ENCODE measurements at places on chromosomes 16 and 17. TPM values are rescaled to one million over a fixed set of nuclear protein-coding genes. Genes with fewer than 3 reads are reported as not detected.

Gene CALB2
- total RNA-seq: not detected

Gene PABPN1L
- total RNA-seq: not detected

Gene TEX14
- total RNA-seq: not detected

Gene CIBAR2
- not detected for total RNA-seq

Gene UNK
- total RNA-seq: 22.0 TPM

Gene TNFRSF17
- total RNA-seq: not detected

Gene NOXO1
- total RNA-seq: not detected

Gene EFCAB5
- 0.24 TPM for total RNA-seq

Gene CSH2
- total RNA-seq: not detected

Gene TAT
- total RNA-seq: not detected

Gene PPP1R1B
- total RNA-seq: 113 TPM

Gene KIF18B
- 1.00 TPM for total RNA-seq

Gene SLC46A1
- 3.7 TPM for total RNA-seq

Gene SCNN1B
- total RNA-seq: 0.05 TPM

Gene SCPEP1
- 120 TPM for total RNA-seq

Gene CCDC200
- total RNA-seq: not detected

Gene MRPL45
- 33.1 TPM for total RNA-seq
